ENCODE measurements at places on chromosomes 11 and 22.

- DNase-seq = no peak
Measured at GRCh38 chr11:74033046-74033445, 24.2 kb upstream of the UCP3 start.

DNA sequence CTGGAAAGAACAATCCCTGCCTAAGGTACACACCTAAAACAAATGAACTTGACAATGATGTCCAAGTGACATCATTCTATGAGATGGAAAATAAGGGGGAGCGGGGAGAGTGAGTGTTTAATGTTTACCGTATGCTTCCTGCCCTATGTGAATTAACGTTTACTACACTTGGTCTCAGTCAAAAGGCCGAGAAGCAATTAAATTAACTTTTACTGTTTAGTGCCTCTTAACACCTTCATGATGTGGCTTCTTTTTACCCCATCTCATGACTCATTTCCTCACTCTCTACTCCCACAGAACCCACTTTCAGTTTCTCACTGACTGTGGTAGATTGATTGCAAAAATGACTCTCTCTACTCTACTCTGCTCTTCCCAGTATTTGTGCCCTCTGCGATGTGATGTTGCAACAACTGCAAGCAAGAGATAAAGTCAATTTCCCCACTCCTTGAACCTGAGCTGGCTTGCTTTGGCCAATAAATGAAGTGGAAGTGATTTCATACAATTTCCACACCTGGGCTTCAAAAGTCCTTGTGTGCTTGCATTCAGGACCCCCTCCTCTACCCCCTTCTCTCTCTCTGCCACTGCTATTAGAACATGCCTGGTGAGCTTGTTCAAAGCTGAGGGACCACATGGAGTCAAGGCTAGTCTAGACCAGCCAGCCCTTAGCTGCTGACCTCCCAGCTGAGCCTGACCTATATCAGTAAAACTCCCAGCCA lies 11.6 kb upstream of the ALKBH3 start:
- DNase-seq = peak; percentile 6

DNA sequence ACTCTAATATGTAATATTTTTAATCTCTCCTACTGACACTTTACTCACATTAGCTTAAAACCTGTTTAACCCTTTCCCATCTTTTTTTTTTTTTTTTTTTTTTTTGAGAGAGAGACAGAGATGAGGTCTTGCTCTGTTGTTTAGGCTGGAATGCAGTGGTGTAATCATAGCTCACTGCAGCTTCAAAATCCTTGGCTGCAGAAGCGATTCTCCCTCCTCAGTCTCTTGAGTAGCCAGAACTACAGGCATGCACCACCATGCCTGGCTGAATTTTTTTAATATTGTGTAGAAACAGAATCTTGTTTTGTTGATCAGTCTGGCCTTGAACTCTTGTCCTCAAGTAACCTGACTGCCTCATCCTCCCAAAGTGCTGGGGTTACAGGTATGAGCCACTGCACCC lies 37.3 kb downstream of the PAMR1 start:
- no peak for DNase-seq

DNA sequence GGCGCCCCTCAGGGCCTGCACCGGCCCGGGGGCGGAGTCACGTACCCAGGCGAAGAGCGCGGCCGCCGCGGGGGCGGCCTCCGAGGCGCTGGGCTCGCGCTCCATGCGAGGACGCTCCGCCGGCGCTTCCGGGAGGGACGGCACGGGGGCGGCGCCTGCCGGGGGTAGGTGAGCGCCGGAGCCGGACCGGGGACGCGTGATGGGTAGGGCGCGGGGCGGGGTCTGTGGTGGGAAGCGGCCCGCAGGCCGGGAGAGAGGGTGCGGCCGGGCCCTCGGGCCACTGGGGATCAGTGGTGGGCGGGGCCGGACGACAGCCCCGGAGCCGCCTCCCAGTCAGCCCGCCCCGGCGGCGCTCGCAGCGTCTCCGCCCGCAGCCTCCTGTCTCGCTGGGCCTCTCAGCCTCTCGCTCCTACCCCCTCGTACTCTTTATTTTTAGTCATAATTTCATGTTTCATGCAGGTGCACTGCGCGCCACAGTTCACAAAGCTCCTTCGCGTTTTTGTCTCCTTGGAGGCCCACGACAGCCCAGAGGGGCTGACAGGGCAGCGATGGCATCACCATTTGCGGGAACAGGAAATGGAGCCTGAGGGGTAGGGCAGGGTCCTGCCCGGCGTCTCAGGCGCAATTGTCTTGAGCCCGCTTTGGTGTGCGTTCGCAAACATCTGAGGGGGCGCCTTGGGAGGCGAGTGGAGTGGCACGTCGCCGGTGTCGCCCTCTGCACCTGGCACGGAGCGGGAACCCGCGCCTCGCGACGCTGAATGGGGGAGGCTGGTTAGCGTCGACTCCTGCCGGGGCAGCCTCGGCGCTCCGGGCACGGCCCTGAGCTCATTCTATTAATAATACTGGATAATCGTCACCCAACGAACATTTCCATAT lies at the start of gene SERGEF:
TSS of gene SERGEF (minus strand) at position 142 of the 876 bp plus-strand sequence. CDS start at position 105, 37 bp downstream.
- DNase-seq = peak; percentile 84

- DNase-seq = no peak
Measured at GRCh38 chr11:69475866-69476471, 5.5 kb upstream of the LINC01488 start.

DNA sequence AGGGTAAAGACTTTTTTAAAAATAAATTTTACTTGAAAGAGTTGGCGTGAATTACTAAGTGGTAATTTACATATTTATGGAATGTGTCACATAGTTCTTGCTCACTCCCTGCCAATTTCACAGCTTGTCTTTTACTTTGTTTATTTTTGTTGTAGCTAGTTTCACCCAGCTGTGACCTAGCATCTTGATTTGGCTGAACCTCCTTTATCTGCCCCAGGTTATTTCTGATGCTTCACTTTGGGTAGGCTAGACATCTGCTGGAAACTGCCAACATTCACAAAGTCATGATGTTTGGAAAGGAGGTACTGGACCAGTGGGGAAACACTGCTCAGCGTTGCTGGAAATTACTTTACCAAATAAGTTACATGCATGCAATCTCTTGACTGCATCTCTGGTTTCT lies 1676.0 kb upstream of the RAG2 start:
- DNase-seq = no peak

- no peak for DNase-seq
Measured at GRCh38 chr11:68282141-68282860, 10.5 kb upstream of the C11orf24 start.

- DNase-seq = no peak
Measured at GRCh38 chr11:72639502-72640375, 34.5 kb downstream of the PDE2A start.

GRCh38 chr11:19723572-19724342 lies 11.1 kb downstream of the NAV2 start:
- no peak for DNase-seq

GRCh38 chr11:38206663-38207062 lies 1608.6 kb upstream of the RAG2 start:
- DNase-seq = no peak

- DNase-seq = no peak
Measured at GRCh38 chr11:117770061-117770460, 27.0 kb downstream of the DSCAML1 start.

DNA sequence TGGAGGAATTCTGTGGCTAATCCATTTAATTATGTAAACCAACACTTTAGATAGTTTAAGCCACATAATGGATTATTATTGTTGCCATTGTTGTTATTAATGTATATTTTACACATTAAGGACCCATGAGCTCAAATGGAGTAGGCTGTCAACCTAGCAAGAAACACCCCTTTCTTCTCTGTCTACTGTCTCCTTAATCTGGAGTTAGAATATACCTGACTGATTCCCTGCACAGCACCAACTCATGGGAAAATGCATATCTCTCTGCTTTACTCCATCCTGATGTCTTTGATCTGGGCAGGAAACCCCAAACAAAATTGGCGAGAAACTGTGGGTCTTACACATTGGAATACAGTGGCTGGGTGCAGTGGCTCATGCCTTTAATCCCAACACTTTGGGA lies 24.0 kb upstream of the ME3 start:
- DNase-seq = no peak

DNA sequence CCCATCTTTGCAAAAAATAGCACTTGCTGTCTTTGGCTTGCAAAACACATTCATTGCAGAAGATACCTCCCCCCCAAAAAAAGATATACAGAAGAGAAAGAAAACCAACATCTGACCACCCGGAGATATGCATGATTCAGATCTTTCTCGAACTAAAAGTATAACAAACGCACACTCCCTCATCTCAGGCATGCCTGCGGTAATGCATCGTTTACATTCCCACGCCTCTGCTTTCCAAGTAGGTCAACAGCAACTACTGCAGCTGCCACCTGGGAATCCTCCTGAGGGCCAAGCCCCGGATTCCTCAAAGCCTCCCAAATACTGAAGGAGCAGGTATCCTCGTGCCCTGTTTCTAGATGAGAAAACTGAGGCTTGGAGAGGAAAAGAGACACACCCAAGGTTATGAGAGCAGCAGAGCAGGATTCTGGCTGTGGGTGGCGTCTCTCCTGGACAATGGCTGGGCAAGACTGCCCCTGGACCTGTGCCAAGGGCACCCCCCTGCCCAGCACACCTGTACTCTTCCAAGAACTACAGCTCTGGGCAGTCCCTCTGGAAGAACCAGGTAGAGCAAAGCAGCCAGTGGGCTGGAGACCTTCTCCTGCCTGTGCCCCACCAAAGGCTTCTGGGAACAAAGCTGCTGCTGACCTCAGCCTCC lies 38.1 kb downstream of the NUP50 start:
- no peak for DNase-seq

DNA sequence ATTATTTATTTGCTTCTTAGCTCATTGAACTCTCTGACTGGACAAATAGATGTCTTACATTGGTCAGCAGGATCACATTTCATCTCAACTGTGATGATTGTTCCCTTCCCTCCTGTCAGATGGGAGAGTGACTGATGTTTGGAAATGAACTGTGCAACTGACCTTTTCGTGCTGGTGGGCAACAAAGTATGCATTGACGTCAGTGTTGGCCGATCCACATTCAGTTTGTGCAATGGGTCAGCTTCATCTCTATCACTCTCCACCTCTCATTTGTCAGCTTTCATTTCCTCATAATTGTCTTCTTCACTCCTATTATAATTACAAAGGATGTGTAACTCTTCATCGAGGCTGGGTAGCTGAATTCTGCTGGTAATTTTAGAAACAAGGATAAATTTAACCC lies 71.3 kb downstream of the PPP2R1B start:
- no peak for DNase-seq

DNA sequence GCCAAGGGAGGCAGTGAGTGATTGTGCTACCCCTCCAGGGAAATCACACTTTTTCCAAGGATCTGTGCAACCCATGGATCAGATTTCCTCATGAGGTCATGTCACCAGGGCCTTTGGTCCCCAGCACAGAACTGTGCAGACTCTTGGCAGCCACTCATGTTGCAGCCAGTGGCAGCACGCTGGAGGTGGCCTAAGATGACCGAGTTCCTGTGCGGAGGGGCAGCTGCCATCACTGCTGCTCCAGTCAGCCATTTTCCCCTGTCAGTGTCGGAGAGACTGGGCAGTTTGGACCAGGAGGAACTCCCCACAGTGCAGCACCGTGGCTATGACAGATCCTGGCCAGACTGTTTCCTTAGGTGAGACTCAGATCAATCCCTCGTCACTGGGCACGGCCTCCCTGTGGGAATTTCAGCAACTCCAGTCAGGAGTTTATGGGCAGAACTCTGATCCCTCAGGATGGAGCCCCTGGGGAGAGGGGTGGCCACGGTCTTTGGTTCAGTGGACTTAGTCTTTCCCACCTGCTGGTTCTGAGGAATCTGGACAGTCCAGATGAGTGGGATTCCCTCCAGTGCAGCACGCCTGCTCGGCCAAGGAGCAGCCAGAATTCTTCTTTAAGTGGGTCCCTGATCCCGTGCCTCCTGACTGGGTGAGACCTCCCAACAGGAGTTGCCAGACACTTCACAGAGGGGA lies 194.6 kb upstream of the CARD18 start:
- no peak for DNase-seq

- DNase-seq = no peak
Measured at GRCh38 chr22:27557286-27558008, 244.1 kb downstream of the MN1 start.

GRCh38 chr11:71212871-71213559 lies 39.4 kb downstream of the SHANK2 start:
- DNase-seq = no peak

GRCh38 chr22:25883482-25884033 lies 141.6 kb downstream of the MYO18B start:
- no peak for DNase-seq

DNA sequence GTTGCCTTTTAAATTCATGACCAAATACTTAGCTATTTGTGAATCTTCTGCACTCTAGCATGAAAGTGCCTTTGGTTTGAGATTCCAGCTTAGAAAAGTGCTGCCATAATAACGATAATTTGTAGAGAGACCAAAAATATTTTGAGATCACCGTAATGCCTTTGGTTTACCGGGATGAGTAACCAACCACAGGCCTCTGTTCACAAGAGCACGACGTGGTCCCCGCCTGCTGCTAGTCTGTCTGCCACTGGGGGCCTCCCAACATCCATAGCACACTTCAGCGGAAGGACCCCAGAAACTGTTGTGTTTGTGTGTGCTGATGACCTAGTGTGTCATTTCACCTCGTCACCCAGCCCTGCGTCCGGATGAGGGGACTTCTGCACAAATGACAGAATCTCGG lies 67.0 kb upstream of the RASSF10 start:
- DNase-seq = no peak

DNA sequence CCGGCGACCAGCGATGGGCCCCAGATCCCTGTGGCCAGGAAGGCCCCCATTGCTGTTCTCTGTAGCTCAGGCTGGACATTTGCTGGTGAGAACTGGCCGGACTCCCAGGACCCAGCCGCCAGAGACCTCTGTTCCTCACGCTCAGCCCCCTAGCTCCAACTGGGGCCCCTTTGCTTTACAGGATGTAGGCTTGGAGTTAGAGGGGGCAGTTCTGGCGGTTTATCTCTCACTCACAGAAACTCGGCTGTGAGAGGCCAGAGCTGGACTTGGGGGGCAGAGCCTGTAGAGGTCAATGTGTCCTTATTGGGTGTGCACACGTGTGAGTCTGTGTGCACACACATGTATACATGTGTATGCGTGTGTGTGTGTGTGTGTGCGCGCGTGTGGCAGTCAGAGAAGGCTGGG lies 502 bp downstream of the SMIM38 start:
- DNase-seq = no peak

DNA sequence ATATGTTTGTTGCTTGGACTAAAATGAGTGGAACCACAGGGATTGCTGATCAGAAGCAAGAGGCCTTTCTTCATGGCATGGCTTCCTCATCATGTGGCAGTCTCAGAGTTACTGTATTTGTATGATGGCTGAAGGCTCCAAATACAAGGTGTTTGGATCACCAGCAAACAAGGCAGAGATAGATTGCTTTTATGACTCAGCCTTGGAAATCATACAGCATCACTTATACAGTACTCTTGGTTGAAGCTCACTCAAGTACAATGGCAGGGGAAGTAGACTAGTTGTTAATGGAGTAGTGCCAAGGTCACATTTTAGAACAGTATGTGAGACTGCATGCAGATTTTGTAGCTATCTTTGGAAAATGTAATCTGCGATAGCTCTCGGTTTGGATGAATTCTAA lies 16.6 kb downstream of the CAPRIN1 start:
- DNase-seq = no peak

- DNase-seq = no peak
Measured at GRCh38 chr22:32753591-32753990, 47.9 kb upstream of the TIMP3 start.
